NK-92 treated with Interleukin-12 subunit alpha and Interleukin-12 subunit beta, amount 100 ng/mL, for 24 hours (cell line): ENCODE measurements at places on chromosomes 13 and 19.
A peak's percentile ranks its signal among the peaks of the same experiment; 100 is the strongest.

- DNase-seq: no peak
Measured at GRCh38 chr19:39936020-39936419, 1.6 kb upstream of the FCGBP start.

- no peak for DNase-seq
Measured at GRCh38 chr13:52780092-52780491, 40.5 kb upstream of the CNMD start.

- DNase-seq: no peak
Measured at GRCh38 chr13:73902296-73902695, 231.9 kb downstream of the KLF12 start.

DNA sequence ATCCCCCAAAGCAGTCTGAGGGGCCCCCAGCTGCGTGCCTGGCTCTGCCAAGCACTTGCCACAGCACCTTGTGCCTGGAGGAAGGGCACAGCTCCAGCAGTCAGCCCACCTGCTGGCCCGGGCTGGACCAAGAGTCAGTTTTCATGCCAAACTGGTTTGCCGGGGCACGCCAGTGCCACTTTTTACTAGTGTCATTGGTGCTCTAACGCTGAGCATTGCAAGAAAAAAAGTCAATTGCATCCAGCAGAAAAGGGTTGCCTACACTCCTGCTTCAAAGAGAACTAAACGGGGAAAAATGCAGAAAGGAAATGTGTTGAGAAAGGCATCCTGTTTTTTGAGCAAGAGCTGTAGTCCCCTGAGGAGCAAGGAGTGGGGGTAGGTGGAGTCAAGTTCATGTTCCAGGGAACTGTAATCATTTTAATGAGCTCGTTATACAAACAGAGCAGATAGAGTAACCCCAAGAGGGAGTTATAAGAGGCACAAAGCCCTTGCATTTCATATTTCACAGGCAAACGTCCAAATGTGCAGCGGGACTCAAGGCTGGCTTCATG, 68.4 kb downstream of the F2RL3 start:
- DNase-seq: no peak

- no peak for DNase-seq
Measured at GRCh38 chr19:14494910-14495671, 836 bp downstream of the GIPC1 start.

- DNase-seq: no peak
Measured at GRCh38 chr13:41054212-41054877, 7.0 kb upstream of the WBP4 start.

- no peak for DNase-seq
Measured at GRCh38 chr13:39682310-39682709, 26.8 kb downstream of the COG6 start.

DNA sequence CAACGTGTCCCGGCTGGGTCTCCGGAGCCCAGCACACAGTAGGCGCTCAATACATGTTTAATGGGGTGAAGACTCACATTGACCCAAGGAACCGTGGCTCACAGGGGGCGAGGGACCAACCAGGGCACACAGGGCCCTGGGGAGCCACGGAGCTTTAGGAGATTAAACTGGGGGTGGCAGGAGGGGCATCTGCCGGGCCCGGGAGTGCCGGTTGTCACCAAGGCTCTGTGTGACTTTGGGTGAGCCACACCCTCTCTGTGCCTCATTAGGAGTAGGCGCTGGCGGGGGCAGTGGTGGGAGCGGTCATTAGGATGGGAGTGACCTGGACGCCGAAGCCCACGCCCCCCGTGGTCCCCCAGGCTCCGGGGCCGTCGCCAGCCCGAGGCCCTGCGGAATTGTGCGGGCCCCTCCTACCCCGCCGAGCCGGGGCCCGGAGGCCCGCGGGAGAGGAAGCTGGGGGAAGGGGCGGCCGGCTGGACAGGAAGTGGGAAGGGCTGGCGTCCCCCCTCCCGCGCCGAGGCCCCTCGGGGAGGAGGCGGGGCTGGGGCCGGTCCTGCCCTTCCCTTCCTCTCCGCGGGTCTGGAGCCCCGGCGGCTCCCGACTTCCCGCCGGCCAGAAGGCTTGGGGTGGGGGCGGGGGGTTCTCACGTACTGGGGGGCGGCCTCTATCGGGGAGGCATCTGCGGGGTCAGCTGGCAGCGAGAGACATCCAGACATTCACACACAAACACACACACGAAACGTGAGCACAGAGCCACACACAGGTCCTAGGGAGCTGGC, 1.8 kb upstream of the SSBP4 start:
- no peak for DNase-seq

- no peak for DNase-seq
Measured at GRCh38 chr19:772730-773436, 22.0 kb downstream of the MISP start.

- no peak for DNase-seq
Measured at GRCh38 chr19:51916167-51916566, 11.1 kb upstream of the ZNF613 start.

DNA sequence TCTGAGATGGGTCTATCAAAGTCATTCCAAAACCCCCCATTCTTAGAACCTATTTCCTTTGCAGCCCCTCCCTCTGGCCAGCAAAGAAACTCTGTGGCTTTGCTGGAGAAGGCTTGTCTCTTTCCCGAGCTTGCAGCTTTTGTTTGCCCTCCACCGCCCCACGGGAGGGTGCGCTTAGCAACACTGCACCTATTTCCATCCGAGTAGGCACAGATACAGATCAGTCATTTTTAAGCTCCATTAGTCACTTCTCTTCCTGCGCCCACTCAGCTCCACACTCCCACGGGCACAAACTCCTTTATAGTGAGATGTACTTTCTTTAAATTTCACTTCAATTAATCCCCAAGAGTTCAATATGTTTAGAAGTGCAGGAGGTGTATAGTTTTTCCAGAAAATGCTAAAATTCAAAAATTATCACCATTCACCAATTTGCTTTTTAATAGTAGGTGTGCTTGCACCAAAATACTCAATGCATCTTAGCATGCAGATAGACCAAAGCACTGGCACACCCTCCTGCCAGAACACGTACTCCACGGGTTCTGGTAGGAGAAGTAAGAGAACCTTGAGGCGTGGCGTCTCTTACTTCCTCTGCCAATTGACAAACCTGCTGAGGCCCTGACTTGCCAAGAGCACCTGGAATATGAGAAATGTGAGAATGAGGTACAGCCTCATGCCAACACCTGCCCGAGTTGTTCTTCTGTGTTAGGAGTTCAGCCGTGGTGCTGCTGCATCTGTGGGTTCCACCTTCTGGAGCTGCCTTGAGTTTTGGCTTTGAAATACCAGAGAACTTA, 183.7 kb downstream of the TEX29 start:
- no peak for DNase-seq

DNA sequence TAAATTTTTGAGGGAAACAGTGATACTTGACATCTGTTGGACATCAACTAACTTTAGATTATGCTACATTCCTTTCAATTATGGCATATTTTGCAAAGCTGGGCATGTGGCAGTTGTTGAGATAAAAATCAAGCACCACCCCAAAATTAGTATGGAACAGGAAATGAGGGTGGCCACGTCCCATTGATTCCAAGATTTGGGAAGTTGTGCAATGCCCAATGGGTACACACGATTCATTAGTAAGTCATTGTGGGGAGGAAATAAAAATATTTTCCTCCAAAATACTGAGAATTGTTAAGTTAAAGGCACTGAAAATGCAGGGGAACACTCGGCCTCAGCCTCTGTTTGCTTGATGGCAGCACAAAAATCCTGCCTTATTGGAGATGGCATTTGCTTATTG, 7.6 kb downstream of the ERICH6B start:
- no peak for DNase-seq

GRCh38 chr19:36099166-36099785, 11.7 kb upstream of the OVOL3 start:
- no peak for DNase-seq

DNA sequence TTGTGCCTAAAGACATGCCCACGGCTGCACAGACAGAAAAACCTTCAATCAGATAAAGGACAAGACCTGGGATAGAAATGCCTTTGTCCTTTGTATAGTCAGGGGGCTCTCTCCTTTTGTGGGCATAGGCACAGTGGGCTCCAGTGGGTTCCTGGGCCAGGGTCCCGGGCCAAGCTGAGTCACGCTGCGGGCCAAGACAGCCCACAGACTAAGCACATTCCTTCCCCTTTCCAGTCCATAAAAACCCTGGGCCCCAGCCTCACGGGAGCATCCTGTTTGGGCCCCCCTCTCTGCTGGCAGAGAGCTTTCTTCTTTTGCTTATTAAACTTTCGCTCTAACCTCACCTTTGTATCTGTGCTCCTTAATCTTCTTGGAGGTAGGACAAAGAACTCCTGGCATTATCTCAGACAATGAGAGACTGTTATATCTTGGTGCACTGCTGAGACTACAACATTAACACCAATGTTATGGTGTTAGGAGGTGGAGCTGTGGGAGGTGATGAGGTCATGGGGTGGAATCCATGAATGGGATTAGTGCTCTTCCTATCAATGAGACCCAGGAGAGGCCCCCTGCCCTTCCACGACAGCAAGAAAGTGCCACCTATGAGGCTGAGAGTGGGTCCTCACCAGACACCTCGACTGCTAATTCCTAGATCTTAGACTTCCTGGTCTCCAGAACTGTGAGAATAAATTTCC, 20.8 kb upstream of the FBXL3 start:
- DNase-seq: no peak

- no peak for DNase-seq
Measured at GRCh38 chr13:23805821-23806220, 83.4 kb downstream of the MIPEP start.

DNA sequence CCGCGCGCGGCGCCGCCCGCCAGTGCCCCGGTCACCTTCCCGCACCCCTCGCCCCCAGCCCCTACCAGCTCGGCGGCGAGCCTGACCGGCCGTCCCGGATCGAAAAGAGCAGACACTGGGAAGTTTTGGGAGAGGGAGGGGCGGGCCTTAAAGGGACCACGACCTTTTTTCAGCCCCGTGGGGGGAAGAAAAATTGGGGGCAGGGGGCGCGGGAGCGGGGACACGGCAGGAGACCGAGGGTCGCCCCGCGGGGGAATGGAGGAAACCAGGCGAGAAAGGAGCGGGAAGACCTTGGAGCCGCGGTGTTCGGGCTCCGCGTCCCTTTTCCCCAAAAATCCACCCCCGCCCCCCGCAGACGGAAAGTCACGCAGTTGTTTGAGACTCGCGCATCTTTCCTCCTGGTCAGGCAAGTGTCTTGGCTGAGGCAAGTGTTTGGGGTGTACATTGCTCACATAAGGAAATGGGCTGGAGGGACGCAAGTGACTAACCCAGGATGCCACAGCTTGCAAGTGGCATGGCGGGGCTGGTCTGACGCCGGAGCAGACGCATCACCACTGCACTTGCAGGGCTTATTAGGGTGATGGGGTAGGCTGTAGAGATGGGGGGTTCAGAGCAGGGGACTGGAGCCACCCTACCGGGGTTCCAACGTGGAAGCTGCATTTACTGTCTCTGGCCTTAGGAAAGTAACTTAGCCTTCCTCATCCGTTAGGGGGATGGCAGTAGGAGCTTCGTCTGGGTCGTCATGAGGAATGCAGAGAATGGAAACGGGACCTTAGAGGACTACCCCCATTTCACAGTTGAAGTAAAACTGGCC, 2.7 kb upstream of the HNRNPL start:
- DNase-seq: peak; percentile 73

DNA sequence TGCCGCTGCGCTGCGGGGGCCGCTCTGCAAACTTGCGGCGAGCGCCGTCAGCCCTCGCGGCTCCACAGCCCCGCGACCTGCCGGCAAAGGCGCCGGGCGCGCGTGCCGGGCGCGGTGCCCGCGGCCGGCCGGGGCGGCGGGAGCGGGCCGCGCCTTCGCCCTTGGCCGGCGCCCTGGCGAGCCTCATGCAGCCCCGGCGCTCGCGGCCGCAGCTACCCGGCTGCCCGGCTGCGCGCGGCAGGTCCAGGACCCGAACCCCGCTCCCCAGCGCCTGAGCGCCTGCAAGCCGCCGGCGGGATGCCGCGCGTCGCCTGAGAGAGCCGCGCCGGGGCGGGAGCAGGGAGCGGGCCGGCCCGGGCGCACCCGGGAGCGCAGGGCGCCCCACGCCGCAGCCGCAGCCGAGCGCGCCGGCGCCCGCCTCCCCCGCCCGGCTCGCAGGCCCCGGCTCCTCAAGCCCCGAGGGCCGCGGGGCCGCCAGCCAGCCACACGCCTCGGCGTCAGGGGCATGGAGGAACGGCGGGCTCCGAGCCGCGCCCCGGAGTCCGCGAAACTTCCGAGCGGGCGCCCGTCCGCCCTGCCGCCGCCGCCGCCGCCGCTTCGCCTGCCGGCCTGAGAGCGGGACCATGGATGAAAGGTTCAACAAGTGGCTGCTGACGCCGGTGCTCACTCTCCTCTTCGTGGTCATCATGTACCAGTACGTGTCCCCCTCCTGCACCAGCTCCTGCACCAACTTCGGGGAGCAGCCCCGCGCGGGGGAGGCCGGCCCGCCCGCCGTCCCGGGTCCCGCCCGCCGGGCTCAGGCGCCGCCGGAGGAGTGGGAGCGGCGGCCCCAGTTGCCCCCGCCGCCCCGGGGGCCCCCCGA, 564 bp downstream of the HS6ST3 start:
- DNase-seq: no peak

GRCh38 chr13:51488212-51488611, 35.4 kb upstream of the INTS6 start:
- DNase-seq: no peak

- DNase-seq: no peak
Measured at GRCh38 chr13:73833325-73834070, 300.7 kb downstream of the KLF12 start.

DNA sequence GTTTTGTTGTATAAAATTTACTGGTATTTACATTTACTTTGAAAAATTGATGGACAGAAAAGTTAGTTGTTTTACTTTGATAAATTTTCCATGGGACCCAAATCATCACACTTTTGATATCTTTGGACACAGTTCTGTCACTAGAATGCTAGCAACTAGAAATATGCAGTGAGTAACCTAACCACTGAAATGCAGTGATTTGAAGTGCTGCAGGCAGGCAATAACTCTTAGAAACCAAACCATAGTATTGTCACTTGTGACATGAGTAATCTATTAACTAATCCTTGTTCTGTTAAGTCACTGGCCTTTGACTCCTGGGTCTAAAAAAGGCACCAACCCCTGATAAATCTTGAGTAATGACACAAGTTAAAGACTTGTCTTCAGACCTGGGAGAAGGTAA, 620.0 kb upstream of the ATXN8OS start:
- no peak for DNase-seq

GRCh38 chr19:12840091-12841079, 2.1 kb downstream of the MAST1 start:
- DNase-seq: no peak

DNA sequence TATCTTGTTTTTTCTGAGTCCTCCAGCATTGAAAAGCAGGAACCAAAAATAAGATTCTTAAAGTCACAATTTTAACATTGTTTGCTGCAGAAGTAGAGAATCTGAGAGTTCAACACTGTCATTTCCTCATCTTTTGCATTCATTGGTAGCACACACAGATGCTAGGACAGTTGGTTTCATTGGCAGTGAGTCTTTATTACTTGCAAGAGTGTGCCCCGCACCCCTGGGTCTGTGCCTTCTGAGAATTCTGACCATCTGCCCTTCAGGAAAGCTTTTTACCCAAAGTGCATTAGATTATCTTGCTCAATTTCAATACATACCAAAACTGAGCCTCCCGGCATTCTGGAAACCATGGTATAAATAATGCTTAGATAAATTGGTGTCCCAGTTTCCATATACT, 247.7 kb upstream of the SLITRK1 start:
- DNase-seq: no peak

GRCh38 chr19:23822735-23823134, 64.0 kb upstream of the ZNF681 start:
- no peak for DNase-seq
